Cardiac septum (tissue), 1 donor: ENCODE measurements at places on chromosomes 4 and X. TPM values are rescaled to one million over a fixed set of nuclear protein-coding genes. Genes with fewer than 3 reads are reported as not detected.

DNA sequence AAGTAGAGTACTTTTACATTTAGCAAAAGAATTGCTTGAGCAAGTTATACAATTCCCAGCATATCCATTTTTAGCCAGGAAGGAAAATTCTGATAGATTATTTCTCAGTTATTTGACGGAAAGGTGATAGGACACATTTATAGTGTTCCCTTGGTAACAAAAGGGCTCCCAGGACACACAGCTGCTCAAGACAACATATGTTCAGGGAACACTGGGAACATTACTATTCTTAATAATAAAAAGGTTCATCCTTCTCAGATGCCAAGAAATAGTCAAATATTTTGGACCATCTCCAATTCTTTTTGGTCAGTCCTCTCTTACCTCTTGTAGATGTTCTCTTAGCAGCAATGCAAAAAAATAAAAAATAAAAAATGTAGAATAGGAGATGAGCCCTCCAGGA, 66.8 kb upstream of the SMAD1 start:
- no peak for DNase-seq

DNA sequence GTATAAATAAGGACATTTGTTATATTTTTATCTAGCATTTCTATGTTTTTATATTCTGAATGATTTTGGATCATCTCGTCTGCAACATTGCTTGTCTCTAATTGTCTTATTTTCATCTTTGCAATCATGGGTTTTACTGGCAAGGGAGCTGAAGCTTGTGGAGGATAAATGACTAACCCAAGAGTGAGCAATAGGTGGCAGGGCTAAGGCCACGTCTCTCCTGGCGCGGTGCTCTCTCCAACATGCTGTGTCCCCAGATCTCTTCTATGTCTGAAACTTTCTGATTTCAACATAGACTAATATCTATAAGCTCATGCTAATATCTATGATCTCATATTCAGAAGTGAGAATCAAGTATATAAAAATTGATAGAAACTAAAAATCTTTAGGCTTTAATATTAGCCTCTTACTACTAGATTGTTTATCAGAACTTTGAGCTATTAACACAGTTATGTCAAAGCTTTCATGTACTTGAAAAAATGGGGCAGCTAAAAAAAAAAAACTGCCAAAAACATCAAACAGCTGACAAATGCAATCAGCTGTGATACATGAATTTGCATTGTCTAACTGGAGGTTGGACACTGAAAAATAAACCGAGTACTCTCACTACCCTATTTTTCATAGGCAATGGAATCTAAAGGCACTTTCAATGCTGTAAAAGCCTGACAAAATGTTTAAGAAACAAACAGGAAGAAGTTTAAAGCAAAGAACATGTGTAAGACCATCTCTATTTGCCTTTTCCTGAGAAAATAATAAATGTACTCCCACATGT, 169.2 kb downstream of the TMA16 start:
- DNase-seq = no peak

DNA sequence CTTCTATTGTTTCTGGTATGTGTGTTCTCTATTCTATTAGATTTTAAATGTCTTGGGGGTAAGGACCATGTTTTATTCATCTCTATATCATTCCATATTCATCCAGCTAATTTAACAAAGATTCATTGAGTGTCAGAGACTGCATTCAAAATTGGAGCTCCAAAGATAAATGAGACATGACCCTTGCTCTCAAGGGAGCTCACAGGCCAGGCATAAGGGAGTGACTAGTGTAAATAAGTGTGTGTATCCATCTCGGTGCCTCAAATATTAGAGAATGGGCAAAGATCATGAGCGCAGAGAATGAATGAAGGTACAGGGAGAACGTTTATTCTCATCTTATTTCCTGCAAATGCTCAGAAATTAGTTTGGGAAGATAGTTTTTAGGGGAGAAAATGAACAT, 150.1 kb upstream of the CASK start:
- no peak for DNase-seq

GRCh38 chr4:112270640-112271421, 14.9 kb downstream of the TIFA start:
- no peak for DNase-seq

Gene SMC1A
- 50.8 TPM for total RNA-seq

Gene ZNF630
- 2.9 TPM for total RNA-seq
